ENCODE measurements at places on chromosomes 1 and 21.

DNA sequence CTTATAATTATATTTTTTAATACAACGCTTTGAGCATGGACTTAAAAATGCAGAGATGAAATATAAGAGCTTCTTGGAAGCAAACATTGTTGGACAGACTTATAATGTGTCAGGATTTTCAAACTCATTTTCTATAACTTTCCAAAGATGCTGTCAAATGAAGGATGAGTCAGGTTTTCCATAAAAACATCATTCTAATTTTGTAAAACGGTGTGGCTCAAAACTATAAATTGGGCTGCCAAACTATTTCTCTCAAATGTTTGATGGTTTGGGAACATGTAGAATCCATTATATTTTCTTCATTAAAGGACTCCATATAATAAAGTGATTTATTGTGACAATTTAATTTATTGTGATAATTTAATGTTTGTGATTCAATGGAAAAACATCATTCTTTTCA lies 511.2 kb downstream of the USP25 start:
- no peak for DNase-seq

- peak; percentile 99 for DNase-seq
Measured at GRCh38 chr1:94325377-94326302, 88.3 kb upstream of the ARHGAP29 start.

DNA sequence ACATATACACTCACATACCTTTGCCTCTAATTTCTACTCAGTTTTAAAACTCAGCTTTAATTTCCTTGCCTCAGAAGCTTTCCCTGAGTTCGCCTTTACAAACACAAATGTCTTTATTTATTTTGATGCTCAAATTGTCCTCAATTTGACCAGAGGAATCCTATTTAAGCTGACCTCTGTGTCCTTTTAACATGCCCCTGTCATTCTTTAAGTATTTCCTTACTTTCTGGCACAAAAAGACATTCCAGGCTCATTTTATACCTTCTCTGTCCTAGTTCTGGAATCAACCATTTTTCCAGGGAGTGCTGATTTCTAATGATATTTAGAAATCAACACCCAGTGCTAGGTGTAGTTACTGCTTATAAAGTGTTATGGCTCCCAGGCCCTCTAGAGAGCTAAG lies 82.5 kb downstream of the OSBPL9 start:
- no peak for DNase-seq

DNA sequence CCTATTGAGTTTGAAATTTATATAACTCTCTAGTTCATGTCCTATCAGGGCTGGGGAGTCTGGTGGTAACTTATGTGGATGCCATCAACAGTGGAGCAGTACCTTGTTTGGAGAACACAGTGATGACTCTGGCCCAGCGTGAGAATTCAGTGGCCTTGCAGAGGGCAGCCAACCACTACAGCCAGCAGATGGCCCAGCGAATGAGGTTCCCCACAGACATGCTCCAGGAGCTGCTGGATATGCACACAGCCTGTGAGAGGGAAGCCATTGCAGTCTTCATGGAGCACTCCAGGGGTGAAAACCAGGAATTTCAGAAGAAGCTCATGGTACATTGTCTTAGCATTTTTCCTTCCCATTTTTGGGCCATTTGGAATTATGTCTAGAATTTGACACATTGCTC lies 32.0 kb upstream of the GBP6 start:
- no peak for DNase-seq

- DNase-seq = no peak
Measured at GRCh38 chr1:21668232-21668950, 766 bp downstream of the RAP1GAP start.

DNA sequence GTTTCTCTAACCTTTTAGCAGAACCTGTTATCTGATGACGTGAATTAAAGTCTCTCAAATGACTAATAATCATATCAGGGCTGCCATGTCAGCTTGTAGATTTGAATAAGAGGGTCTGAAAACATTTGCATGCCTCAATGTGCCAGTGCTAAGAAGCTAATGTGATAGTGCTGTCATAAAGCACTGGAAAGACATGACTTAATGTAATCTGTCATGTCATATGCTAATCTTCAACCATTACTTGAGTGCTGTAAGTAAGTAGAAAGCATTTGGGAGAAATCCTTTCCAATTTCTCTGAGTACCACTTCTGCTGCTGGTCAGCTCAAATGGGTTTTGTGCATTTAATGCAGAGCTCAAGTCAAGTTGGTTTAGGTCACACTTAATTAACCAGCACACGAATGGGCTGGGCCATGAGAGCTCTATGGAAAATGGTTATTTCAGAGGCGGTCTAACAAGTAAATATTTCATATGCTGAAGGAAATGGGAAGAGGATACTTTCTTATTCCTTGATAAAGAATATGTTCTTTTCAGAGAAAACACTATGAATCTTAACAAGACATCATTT lies 609.2 kb downstream of the LMO4 start:
- DNase-seq = no peak

DNA sequence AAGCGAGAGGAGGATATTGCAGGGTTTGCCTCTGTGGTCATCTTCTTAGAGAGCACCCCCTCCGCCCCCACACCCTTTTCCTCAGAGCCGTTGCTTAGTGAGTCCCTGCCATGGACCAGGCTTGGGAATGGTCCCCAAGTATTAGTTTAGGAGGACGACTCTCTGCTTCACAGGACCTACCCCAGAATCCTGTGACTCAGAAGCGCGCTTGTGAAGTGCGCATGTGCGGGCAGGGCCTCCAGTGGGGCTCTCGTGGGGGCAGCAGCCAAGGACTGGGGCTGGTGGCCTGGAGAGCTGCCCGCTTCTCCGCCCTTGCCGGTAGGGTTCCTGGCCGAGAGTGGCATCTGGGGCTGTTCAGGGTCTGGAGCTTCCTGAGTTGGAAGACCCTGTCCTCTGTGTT lies 37.3 kb upstream of the HMGN1 start:
- DNase-seq = no peak

GRCh38 chr1:206921772-206922265 lies at the start of gene FCMR:
TSS of gene FCMR (minus strand) at chr1:206921941. CDS start at chr1:206921854, 87 bp downstream.
- DNase-seq = no peak

GRCh38 chr1:36934061-36934460 lies 100.3 kb downstream of the GRIK3 start:
- DNase-seq = no peak

DNA sequence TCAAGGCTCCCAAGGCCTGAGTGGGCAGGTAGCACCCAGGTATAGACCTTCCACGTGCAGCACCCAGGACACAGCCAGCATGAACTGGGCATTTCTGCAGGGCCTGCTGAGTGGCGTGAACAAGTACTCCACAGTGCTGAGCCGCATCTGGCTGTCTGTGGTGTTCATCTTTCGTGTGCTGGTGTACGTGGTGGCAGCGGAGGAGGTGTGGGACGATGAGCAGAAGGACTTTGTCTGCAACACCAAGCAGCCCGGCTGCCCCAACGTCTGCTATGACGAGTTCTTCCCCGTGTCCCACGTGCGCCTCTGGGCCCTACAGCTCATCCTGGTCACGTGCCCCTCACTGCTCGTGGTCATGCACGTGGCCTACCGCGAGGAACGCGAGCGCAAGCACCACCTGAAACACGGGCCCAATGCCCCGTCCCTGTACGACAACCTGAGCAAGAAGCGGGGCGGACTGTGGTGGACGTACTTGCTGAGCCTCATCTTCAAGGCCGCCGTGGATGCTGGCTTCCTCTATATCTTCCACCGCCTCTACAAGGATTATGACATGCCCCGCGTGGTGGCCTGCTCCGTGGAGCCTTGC lies 1.7 kb downstream of the GJB4 start:
- DNase-seq = no peak

GRCh38 chr1:183025782-183026774 lies 2.9 kb downstream of the LAMC1 start:
- no peak for DNase-seq

DNA sequence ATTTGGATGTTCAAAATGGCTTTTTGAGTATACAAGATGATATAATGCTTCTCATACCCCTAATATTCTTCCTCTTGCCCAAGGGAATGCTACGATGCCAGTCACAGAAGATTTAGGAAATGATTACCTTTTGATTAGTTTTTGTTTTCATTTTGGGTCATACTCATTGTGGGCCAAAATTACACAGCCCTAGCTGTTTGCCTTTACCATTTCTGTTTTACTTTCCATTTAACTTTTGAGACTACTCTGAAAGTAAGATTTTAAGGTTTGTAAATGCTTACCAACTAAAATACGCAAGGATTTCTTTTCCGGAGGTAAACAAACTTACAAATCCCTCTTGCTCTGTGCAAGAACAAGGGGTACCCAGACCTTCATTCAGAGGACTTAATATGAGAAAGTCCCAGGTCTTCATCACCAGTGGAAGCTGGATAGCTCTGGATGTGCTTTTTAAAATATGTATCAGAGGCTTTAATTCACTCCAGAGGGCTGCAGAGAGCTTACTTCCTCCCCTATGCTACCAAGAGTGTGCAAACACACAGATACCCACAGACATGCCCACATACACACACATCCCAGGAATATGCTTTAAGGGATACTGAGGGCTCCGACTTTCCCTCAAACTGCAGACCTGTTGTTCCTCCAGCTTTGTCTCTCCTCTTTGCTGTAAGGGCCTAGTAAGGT lies 631.4 kb downstream of the SMYD3 start:
- no peak for DNase-seq

DNA sequence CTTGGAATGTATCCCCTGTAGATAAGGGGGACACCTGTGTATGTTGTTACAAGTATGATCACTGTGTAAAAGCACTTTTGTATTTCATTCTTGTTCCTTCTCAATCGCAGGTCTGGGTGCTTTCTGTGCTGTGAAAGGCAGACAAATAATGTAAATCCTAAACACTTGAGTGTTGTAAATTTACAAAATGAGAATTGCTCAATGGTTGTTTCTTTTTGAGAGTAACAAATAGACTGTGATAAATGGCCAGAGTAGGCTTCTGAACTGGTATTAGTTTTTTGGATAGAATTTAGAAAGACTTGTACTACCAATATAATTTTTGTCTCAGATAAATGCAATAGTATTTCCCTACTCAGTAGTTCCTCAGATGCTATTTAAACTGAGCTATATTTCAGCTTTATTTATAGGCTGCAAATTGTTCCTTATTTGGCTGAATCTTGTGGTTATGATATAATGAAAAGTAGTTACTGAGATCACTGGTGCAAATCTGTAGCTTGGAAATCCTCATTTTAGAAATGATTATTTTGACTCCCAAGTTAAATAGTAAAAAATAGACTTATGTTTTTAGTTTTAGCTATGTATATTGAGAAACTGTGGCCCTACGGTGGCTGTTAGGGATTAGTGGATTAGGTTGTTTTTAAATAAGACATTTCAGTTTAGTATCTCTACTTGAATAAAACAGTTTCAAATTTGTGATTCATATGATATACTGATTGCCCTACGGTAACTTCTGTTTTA lies 9.2 kb downstream of the BACH1 start:
- DNase-seq = no peak

DNA sequence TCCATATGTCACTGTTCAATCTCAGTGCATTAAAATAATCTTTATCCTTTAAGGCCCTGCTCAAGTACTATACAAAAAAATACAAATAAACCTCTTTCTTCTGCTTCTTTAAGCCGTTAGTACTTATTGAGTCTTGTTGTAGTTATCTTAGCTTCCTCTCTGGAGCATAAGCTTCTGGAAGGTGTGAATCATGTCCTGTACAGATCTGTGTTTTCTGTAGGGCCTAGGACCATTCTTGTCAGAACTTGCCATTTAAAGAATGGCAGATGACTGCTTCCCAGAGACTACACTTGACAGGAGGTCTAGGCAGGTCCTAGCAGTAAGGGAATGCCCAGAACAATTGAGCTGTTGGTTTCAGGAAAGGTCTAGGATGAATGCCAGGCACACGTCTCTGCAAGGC lies 12.9 kb downstream of the NEK7 start:
- DNase-seq = no peak

DNA sequence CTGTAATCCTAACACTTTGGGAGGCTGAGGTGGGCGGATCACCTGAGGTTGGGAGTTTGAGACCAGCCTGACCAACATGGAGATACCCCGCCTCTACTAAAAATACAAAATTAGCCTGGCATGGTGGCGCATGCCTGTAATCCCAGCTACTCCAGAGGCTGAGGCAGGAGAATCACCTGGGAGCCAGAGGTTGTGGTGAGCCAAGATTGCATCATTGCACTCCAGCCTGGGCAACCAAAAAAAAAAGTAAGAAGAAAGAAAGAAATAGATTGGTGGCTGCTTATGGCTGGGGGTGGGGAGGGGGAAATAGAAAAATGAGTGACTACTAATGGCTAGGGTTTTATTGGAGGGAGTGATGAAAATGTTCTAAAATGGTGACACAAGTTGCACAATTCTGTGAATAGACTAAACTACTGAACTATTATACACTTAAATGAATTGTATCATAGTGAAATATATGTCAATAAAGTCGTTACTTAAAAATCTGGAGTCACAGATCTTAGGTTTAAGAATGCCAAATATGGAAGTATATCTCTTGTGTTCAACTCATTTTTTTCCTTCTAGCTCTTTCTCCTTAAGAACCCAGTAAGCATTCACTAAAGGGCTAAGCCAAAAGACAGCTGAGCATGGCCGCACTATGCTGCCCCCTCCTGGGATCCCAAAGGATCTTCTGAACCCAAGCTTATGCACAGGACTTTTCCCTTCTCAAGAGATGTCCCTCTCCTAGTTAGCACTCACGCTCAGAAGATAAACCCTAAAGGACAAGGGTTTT lies 3.2 kb upstream of the NPL start:
- DNase-seq = peak; percentile 14

DNA sequence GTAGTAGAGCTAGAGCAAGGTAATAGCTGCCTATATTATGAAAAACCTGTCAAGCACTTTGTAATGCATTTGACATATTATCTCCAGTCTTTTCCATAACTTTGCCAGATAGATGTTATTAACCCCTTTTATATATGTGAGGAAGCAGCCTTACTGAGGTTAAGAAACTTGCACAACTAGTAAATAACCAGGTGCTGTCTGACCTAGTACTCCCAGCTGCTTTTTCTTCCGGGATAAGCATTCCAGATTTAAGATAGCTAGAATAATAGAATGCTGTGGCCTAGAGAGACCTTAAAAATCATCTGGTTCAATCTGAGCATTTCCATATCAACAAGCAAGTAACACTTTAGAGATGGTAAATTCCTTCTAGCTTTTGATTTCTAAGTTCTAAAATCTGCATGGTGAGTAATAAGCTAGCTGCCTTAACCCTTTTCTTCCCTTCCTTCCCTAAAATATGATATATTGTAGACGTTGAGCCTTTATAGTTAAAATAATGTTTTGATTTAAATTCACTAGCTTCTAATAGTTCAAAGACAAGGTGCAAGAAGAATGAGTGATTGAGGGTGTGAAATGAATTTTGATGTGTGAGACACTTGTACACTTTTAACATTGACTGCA lies 1.8 kb downstream of the SH3GLB1 start:
- DNase-seq = no peak

DNA sequence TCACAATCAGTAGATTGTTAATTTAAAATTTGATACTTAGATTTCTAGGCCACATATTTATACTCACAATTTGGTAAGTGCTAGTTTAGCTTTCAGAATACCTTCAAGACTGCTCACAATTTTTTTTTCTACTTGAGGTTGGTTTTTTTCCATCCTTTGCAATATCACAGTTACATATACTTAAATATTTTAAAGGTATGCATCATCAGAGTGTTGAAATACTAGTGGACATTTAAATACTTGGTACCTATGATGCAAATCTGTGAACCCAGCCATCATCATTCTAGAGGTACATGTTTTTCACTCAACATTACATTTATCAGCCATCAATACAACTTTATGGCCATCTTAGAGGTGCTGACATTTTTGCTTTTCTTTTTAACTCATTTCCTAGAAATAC lies 6.2 kb upstream of the LRRC40 start:
- no peak for DNase-seq

- DNase-seq = no peak
Measured at GRCh38 chr1:203306965-203307541, 1.7 kb downstream of the BTG2 start.
